K562 (cell line): ENCODE measurements at places on chromosomes 5 and 9. TPM values are rescaled to one million over a fixed set of nuclear protein-coding genes. Genes with fewer than 3 reads are reported as not detected.
A peak's percentile ranks its signal among the peaks of the same experiment; 100 is the strongest.

The PRPF4 gene
- 29.5 and 30.2 TPM in 2 replicates for polyA plus RNA-seq

The SPINK6 gene
- polyA plus RNA-seq: not detected in 2 replicates

The PCDHB16 gene
- 0.05 TPM in 1 of 2 replicates, not detected in the other for polyA plus RNA-seq

The FOXD4L5 gene
- not detected in 2 replicates for polyA plus RNA-seq

The WHRN gene
- polyA plus RNA-seq: 10.4 and 10.5 TPM in 2 replicates

The HACD4 gene
- not detected in 2 replicates for polyA plus RNA-seq

The ENTREP1 gene
- not detected in 2 replicates for polyA plus RNA-seq

The ORM2 gene
- polyA plus RNA-seq: not detected in 2 replicates

The ITK gene
- polyA plus RNA-seq: not detected in 2 replicates

DNA sequence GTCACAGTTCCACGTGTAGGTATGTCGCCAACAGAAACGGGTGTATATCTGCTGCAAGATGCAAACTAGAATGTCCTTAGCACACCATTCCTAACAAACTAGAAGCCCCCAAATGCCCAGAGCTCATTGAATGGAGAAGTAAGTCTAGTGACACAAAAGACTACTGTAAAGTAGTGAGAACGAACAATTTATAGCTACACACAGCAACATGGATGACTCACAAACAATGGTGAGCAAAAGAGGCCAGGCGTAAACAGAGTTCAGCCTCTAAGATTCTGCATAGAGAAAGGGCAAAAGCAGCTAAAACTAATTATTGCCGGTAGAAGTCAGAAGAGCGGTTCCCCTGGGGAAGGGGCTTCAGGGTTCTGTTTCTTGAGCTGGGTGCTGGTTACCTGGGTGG, 74.7 kb downstream of the AMBP start:
- peaks cover 6% of the 10 kb centered on the region; the same call in 1 of the 2 replicates for H3K4me1 ChIP-seq
- no peak overlapping the region for H3K27ac ChIP-seq
- H3K27me3 ChIP-seq: no peaks in the 10 kb centered on the region
- no peak for DNase-seq
- H3K4me3 ChIP-seq: no peak overlapping the region

GRCh38 chr5:74382987-74383593, 257.4 kb downstream of the ENC1 start:
- H3K36me3 ChIP-seq: no peaks in the 10 kb centered on the region
- no peak overlapping the region for H3K27ac ChIP-seq
- no peaks in the 10 kb centered on the region; the same call in 2 of the 3 replicates for H3K27me3 ChIP-seq
- no peak overlapping the region for H3K4me3 ChIP-seq
- H3K4me1 ChIP-seq: no peaks in the 10 kb centered on the region

GRCh38 chr5:140312067-140312790, 9.3 kb upstream of the PFDN1 start:
- no peak overlapping the region for H3K4me3 ChIP-seq
- H3K27ac ChIP-seq: no peak overlapping the region; the same call in 2 of the 3 replicates
- peak; percentile 29 for DNase-seq
- no peaks in the 10 kb centered on the region; the same call in 1 of the 2 replicates for H3K4me1 ChIP-seq
- H3K36me3 ChIP-seq: no peaks in the 10 kb centered on the region

GRCh38 chr5:93884254-93884653, 142.9 kb upstream of the POU5F2 start:
- DNase-seq: no peak
- no peak overlapping the region for H3K27ac ChIP-seq
- no peaks in the 10 kb centered on the region for H3K4me1 ChIP-seq
- H3K27me3 ChIP-seq: no peaks in the 10 kb centered on the region

GRCh38 chr9:91285729-91286353, 75.9 kb downstream of the AUH start:
- DNase-seq: no peak
- no peak overlapping the region for H3K27ac ChIP-seq
- no peaks in the 10 kb centered on the region for H3K36me3 ChIP-seq
- H3K27me3 ChIP-seq: no peaks in the 10 kb centered on the region
- H3K4me1 ChIP-seq: no peaks in the 10 kb centered on the region

GRCh38 chr5:160119905-160120266, 636 bp upstream of the PWWP2A start:
- no peak for DNase-seq
- H3K4me3 ChIP-seq: peak overlapping the region; percentile 16; the same call in 1 of the 2 replicates
- H3K36me3 ChIP-seq: peaks cover 16% of the 10 kb centered on the region; the same call in 2 of the 3 replicates
- H3K27me3 ChIP-seq: no peaks in the 10 kb centered on the region
- H3K27ac ChIP-seq: no peak overlapping the region

- DNase-seq: no peak
- H3K27me3 ChIP-seq: no peaks in the 10 kb centered on the region
- H3K4me1 ChIP-seq: no peaks in the 10 kb centered on the region
- H3K36me3 ChIP-seq: no peaks in the 10 kb centered on the region
Observed at GRCh38 chr5:145629047-145629446, 206.1 kb downstream of the PRELID2 start.

DNA sequence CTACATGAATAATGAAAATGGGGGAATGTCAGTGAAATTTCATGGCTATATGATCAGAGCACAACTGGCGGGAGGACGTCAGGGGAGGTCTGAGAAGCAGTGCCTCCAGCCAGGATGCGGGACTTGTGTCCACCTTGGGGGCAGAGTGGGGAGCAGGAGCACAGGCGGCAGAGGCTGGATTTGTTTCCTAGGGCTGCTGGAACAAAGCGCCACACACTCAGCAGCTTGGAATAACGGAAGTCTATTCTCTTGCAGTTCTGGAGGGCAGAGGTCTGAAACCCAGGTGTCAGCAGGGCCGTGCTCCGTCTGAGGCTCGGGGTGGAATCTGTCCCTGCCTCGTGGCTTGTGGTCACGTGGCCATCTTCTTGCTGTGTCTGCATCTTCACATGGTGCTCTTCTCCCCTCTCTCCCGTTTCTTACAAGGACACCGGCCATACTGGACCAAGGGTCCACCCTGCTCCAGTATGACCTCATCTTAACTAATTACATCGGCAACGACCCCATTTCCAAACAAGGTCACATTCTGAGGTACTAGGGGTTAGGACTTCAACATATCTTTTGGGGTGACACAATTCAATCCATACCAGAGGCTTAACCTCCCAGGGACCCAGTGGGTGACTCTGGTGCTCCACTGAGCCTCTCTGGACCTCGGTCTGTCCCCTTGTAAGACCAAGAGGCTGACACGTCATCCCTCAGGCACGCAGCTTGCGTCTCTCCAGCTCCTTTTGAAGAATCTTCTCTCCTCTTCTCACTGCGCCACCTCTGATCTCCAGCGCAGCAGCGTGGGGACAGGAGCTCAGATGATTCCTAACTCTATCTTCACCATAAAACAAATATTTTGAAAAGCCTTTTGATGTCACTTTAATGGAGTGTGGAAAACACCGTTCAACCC, 202.5 kb downstream of the CDK5RAP2 start:
- no peaks in the 10 kb centered on the region for H3K4me1 ChIP-seq
- H3K27ac ChIP-seq: no peak overlapping the region
- DNase-seq: no peak
- peaks cover 22% of the 10 kb centered on the region for H3K27me3 ChIP-seq
- no peak overlapping the region for H3K4me3 ChIP-seq

- H3K36me3 ChIP-seq: no peaks in the 10 kb centered on the region
- no peak for DNase-seq
- peaks cover 19% of the 10 kb centered on the region for H3K4me1 ChIP-seq
- no peak overlapping the region for H3K4me3 ChIP-seq
Observed at GRCh38 chr9:36163786-36164170, 5.4 kb upstream of the CCIN start.

- no peak overlapping the region for H3K4me3 ChIP-seq
- no peaks in the 10 kb centered on the region for H3K27me3 ChIP-seq
- H3K27ac ChIP-seq: peak overlapping the region; percentile 82
- peak; percentile 20 for DNase-seq
- peaks cover 6% of the 10 kb centered on the region; the same call in 1 of the 2 replicates for H3K4me1 ChIP-seq
Observed at GRCh38 chr9:90815183-90815943, 13.7 kb downstream of the SYK start.

DNA sequence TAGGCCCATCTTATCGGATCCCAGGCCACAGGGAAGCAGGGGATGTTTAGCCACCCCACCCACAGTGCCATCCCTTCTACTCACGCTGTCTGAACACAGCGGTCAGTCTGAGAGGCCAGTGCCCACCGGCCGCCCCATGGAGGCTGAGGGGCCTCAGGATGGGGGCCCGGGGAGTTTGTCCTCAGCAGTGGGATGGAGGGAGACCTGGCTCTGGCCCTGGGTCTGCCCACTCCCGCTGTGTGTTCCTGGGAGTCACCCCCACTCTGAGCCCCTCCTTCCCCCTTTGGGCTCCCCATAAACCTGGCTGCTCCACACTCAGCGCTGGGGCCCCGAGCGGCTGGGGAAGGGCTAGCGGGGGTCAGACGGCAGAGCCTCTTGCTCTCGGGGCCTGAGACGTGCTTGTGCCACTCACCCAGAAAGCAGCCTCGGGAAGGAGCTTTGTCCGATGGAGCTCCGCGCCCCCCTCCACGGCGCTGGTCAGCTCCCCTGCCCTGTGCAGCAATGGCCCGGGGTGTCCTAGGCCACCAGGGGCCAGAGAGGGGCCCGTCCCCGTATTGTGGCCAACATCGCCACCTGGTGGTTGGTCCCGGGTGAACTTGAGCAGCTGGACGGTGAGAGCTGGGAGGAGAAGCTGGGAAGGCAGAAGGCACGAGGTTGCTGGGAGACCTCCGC, 10.9 kb upstream of the LAMC3 start:
- DNase-seq: peak; percentile 66
- H3K4me1 ChIP-seq: peaks cover 24% of the 10 kb centered on the region
- no peaks in the 10 kb centered on the region for H3K36me3 ChIP-seq

GRCh38 chr5:127959152-127959764, 124.3 kb upstream of the SLC12A2 start:
- no peaks in the 10 kb centered on the region for H3K36me3 ChIP-seq
- H3K4me3 ChIP-seq: no peak overlapping the region
- no peaks in the 10 kb centered on the region for H3K27me3 ChIP-seq
- DNase-seq: peak; percentile 30
- H3K27ac ChIP-seq: no peak overlapping the region

DNA sequence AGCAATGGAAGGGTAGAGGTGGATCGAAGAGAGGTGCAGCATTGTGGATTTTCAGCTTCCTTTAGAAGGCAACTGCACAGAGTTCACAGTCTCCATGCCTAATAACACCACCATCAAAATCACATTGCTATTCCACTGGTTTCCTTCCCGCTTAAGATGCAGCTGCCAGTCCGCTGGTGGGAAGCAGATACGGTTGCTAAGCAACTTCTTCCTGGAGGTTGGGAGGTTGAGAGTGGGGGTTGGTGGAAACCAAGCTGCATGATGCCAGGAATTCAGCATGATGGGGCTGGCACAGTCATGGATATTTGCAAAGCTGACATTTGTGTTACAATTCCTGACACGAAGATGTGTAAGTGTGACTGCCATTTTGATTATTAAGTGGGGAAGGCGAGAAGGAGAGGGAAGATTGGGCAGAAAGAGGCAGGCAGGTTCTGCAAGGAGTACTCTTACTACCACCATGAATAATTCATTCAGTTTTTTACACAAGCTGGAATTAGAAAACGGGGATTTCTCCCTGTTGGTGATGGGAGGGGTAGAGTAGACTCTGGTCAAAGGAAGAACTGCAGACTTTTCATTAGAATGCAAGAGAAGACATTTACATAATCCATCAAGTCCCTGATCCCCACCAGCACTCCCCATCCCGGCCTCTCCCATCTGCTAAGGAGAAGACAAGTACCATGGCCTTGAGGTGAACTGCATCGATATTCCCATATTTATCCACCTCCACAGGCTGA, 87.5 kb downstream of the GLDC start:
- no peak for DNase-seq
- no peak overlapping the region for H3K4me3 ChIP-seq
- peaks cover 14% of the 10 kb centered on the region for H3K27me3 ChIP-seq
- no peaks in the 10 kb centered on the region for H3K36me3 ChIP-seq

DNA sequence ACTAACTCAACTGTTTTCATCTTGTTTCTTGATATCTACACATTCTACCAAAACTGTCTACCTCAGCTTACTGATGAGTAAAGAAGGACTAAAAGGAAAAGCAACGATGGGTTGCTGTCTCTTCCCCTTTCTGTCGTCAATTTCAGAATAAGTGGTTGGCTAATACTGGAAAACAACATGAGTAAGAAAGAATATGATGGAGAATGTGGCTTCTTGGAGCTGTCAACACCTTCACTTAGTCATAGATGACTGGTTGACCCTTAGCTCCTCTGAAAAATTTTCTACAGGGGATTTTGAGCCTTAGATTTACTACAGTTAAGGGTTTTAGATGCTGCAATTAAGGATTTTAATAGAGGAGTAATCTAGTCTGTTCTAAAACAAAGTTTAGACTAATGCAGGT, 797.9 kb downstream of the TLE4 start:
- H3K27me3 ChIP-seq: no peaks in the 10 kb centered on the region
- no peak overlapping the region for H3K27ac ChIP-seq
- H3K4me3 ChIP-seq: no peak overlapping the region
- no peak for DNase-seq
- no peaks in the 10 kb centered on the region for H3K36me3 ChIP-seq

DNA sequence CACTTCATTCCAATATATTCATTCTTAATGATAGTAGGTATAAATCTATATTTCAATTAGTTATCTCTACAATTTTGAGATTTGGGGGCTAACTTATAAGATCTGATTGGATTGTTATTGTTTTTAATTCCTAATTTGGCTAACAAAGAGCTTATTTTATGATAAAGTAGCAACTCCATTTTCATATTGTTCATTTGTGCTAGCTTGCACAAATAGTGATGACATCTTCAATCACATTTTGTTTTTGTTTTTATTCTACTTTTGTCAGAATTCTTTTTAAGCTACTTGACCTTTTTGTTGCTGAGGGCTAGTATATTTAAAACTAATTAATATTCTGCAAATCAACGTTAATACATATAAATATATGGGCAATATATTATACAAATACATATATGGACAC, 22.8 kb downstream of the MARCHF3 start:
- H3K4me1 ChIP-seq: no peaks in the 10 kb centered on the region
- no peak overlapping the region for H3K4me3 ChIP-seq
- H3K27ac ChIP-seq: no peak overlapping the region
- H3K27me3 ChIP-seq: no peaks in the 10 kb centered on the region

GRCh38 chr5:11792621-11793020, 111.6 kb downstream of the CTNND2 start:
- no peak overlapping the region for H3K4me3 ChIP-seq
- no peak for DNase-seq
- no peaks in the 10 kb centered on the region for H3K27me3 ChIP-seq

GRCh38 chr5:142617416-142618129, 68.3 kb downstream of the FGF1 start:
- no peaks in the 10 kb centered on the region for H3K36me3 ChIP-seq
- no peak for DNase-seq
- H3K27ac ChIP-seq: no peak overlapping the region
- H3K4me1 ChIP-seq: no peaks in the 10 kb centered on the region
- no peak overlapping the region for H3K4me3 ChIP-seq

GRCh38 chr9:98521141-98521540, 187.6 kb downstream of the GABBR2 start:
- no peaks in the 10 kb centered on the region for H3K36me3 ChIP-seq
- H3K4me3 ChIP-seq: no peak overlapping the region
- H3K4me1 ChIP-seq: no peaks in the 10 kb centered on the region
- DNase-seq: no peak
- H3K27ac ChIP-seq: no peak overlapping the region

DNA sequence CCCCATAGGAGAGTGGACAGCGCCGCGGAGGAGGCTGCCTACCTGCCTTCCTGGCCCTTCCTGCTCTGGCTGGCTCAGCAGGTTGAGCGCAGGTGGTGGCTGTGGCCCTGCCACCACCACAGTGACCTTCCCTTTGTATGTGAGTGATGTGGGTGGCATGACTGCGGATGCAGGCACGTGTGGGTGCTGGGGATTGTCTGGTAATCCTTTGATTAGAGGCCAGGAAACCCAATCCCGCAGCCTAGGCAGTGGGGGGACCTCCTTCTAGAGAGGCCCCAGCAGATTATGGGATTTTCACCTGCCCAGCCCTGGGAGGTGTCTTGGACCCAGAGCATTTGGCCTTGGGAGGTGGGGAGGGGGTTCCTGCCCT, 16.5 kb downstream of the RXRA start:
- H3K4me3 ChIP-seq: no peak overlapping the region
- H3K27me3 ChIP-seq: no peaks in the 10 kb centered on the region
- peaks cover 98% of the 10 kb centered on the region for H3K4me1 ChIP-seq
- no peaks in the 10 kb centered on the region; the same call in 2 of the 3 replicates for H3K36me3 ChIP-seq
